CD4-positive, alpha-beta T cell treated with Interleukin-12 subunit alpha and Interleukin-12 subunit beta, for 1 hour (primary cell): ENCODE measurements at places on chromosomes 5 and 9.

GRCh38 chr5:148382961-148383360 lies 797 bp upstream of the FBXO38 start:
- DNase-seq = no peak

DNA sequence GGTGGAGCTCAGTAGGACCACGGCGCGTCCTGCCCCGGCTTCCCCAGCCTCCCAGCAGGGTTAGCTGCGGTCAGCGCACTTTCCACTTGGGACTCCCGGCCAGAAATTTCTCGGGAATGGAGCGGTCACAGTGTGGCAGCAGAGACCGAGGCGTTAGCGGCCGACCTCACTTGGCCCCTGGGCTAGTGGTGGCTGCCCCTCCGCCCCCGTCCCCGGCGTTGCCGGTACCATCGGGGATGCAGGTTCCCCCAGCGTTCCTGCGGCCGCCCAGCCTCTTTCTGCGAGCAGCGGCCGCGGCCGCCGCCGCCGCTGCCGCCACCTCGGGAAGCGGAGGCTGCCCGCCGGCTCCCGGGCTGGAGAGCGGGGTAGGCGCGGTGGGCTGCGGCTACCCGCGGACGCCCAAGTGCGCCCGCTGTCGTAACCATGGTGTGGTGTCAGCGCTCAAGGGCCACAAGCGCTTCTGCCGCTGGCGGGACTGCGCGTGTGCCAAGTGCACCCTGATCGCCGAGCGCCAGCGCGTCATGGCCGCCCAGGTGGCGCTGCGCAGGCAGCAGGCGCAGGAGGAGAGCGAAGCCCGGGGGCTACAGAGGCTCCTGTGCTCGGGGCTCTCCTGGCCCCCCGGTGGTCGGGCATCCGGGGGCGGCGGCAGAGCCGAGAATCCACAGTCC lies 460 bp downstream of the DMRTA1 start:
- peak; percentile 32 for DNase-seq

DNA sequence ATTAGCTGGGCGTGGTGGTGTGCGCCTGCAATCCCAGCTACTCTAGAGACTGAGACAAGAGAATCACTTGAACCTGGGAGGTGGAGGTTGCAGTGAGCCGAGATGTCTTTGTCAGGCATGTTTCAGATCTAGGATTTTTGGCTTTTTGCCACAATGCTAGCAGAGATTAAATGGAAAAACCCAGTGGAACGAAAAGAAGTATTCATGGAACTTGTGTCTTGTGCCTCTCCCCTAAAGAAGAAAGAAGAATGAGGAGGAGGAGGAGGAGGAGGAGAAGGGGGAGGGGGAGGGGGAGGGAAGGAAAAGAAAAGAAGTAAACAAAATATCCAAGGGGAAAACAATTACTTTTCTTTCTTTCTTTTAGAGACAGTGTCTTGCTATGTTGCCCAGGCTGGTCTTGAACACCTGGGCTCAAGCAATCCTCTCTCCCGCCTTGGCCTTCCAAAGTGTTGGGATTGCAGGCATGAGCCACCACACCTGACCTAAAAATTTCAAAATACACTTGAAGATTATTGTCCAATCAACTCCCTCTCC lies 106.0 kb downstream of the ARRDC3 start:
- no peak for DNase-seq

DNA sequence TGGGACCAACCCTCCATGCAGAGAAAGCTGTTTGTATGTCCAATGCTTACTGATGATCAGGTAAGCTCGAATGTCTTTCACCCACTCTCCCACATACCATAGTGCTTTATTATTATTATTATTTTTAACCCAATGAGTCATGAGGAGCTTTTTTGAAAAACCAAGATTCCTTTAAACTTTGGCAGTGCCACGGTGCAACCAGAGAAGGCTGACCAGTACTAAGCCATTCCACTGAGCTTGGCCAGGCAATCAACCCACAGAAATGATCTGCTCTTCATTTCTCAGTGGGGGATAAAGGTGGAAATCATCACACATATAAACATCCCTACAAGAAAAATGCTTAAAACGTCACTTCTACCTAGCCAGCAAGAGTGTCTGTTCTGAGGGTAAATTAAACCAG lies 35.5 kb downstream of the JAKMIP2 start:
- DNase-seq = no peak

GRCh38 chr5:69295088-69295754 lies 37.4 kb downstream of the CCDC125 start:
- no peak for DNase-seq

DNA sequence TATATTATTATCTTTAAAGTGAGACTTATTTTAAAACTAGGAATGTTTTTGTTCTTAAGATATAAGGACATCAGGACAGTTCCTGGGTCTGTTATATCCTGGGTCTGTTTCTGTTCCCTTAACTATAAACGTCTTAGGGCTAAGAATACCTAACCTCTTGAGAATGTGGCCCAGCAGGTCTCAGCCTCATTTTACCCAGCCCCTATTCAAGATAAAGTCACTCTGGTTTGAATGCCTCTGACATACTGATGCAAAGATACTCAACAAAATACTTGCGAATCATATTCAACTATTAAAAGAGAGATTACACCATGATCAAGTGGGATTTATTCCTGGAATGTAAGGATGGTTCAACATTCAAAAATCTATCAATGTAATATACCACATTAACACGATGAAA lies 51.0 kb downstream of the STK10 start:
- no peak for DNase-seq

GRCh38 chr5:132686193-132686592 lies 12.4 kb downstream of the IL4 start:
- no peak for DNase-seq

GRCh38 chr5:141800617-141801016 lies 77.6 kb downstream of the PCDH1 start:
- DNase-seq = no peak

DNA sequence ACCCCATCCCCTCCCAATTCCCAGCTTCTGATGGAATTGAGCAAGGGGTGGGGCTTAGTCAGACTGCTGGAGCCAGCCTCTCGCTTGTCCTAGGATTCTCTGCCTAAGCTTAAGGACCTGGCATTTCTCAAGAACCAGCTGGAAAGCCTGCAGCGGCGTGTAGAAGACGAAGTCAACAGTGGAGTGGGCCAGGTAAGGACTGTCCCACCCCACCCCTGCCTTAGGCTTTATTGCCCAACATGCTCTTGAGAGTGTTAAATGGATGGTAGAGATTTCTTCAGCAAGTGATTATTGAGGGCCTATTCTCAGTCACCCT lies 1.1 kb downstream of the SLC35A4 start:
- DNase-seq = no peak

DNA sequence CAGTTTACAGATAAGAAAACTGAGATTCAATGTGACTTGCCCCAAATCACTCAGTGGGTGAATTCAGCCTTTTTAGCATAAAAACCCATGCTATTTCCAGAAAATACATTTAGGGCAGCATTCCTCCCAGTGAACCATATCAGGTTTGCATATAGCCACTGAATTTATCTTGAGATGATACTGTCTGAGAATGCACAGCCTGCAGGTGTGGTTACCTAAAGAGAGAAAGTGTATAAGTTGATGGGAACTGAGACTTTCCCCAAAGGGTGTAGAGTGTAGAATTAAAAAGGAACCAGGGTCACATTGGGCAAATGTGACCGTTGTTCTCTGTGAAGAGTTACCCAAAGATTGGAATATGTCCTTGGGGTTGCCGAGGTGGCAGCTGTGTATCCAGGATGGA lies 100.0 kb upstream of the PIK3R1 start:
- no peak for DNase-seq

DNA sequence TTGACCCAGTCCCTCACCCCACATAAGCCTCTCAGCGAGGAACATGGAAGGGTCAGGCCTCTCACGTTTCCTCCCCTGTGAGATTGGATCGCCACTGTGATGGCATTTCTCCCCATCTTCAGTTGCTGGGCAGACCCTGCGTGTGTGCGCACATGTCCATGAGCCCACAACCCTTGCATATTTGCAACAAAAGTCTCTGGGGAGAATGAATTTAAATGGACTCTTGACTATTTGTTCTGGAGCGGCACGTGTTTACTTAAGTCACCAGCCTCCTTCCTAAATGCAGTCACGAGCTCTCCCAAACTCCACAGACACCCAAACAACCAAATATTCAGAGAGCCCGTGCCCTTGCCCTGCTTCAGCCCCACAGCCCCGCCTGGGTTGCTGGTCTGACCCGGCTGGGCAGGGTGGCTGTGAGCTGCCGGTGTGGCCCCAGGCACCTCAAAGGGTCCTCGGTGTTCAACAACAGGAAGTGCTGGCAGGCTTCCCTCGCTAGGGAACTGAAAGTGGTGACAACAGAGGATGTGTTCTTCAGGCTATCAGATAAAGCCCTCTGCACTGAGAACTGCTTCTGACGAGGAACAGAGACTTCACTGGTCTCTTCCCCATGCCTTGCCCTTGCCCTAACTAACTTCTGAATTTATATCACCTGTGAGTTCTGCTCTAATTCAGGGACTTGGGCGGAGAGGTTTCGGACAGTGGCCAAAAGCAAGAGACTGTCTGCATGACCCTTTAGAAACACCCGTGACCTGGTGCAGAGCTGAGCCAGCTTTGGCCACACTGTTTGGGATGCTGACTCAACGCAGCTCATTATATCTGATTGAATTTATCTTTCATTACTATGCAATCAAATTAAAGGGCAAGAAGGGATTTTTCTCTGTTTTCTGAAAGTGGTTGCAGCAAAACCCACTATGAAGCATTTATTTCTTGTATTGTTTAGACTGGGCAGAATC lies 19.2 kb upstream of the CD180 start:
- peak; percentile 80 for DNase-seq

GRCh38 chr9:6938447-6938846 lies 180.7 kb downstream of the KDM4C start:
- no peak for DNase-seq

DNA sequence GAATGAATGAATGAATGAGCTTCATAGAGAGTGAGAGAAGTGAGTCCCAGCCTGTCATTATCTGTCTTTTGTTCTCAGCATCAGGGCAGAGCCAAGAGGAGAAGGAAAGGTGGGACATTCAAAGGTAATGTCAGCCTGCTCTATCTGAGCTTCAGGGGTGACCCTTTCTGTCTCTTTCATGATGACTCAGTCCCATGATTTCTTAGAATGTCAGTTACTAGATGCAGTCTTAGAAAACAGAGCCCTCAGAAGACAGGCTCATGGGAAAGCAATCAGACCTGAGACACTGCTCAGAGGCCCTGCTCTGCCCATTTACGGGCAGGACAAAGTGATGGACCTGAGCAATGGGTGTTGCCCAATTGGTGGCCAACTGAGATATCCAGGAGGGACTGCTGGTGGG lies 1.1 kb downstream of the SPATA31D1 start:
- DNase-seq = no peak

DNA sequence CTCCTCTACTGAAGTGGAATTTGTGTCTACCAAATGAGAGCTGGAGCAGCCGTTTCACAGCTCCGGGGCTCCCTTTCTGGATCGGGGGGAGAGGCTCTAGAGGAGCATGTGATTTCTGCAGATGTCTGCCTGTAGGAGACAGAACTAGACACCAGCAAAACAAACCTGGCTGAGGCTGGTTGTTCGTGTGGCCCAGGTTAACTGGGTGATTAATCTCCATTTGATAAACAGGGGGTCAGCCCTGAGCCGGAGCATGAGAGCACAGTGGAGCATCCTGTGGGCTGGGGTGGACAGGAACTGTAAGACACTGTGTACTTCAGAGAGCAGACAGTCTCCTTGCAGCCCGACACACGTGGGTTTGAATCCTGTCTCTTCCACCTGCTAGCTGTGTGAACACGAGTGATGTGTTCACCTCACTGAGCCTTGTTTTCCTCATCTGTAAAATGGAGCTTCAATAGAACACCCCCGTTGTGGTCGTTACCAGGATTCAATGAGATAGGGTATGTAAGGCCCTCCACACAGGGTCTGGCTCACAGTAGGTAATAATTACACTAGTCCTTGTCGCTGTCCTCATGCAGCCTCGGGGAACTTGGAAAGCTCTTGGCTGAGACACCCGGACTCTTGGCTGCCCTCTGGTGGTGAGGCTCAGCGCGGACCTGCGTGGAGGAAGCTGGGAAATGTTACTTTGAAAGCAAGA lies 12.9 kb downstream of the CXCL14 start:
- peak; percentile 58 for DNase-seq
